ENCODE measurements at places on chromosomes 6 and 20. TPM values are rescaled to one million over a fixed set of nuclear protein-coding genes. Genes with fewer than 3 reads are reported as not detected.

SNX5 gene
- total RNA-seq: 118 TPM

MYLK4 gene
- 0.28 TPM for total RNA-seq

DDX27 gene
- total RNA-seq: 49.7 TPM

BEND6 gene
- total RNA-seq: 10.0 TPM

RPS18 gene
- total RNA-seq: 3,557 TPM

MTO1 gene
- 24.8 TPM for total RNA-seq

SLC13A3 gene
- 0.38 TPM for total RNA-seq

GPX5 gene
- not detected for total RNA-seq

RFX6 gene
- not detected for total RNA-seq

TNNC2 gene
- total RNA-seq: 0.56 TPM

OR12D3 gene
- total RNA-seq: not detected

SYNJ2 gene
- total RNA-seq: 46.5 TPM

MEP1A gene
- total RNA-seq: not detected

NKAIN2 gene
- not detected for total RNA-seq

SNPH gene
- total RNA-seq: 13.6 TPM

C6orf15 gene
- total RNA-seq: not detected

TFAP2C gene
- not detected for total RNA-seq

LY6G5B gene
- 2.3 TPM for total RNA-seq

CTAGE9 gene
- total RNA-seq: not detected
